ENCODE measurements at places on chromosomes 11 and 22.

- no peak for DNase-seq
These were observed 209.5 kb downstream of the AASDHPPT start for GRCh38 chr11:106286881-106287504.

DNA sequence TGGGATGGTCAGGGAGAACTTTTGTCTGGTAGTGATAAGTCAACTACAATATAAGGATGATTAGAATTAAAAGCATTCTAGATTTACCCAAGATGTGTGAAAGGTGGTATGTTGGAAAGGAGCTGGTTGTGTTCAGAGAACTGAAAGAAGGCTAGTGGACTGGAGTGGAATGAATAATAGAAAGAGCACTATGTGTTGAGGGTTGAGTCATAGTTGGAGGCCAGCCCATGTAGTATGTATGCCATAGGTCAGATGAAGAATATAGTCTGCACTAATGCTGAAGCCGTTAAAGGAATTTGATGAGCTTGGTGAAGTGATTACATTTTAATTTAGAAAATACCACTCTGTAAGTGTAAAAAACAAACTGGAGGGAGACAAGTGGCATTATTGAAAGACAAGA is 514.1 kb downstream of the CNTN5 start:
- DNase-seq = no peak

DNA sequence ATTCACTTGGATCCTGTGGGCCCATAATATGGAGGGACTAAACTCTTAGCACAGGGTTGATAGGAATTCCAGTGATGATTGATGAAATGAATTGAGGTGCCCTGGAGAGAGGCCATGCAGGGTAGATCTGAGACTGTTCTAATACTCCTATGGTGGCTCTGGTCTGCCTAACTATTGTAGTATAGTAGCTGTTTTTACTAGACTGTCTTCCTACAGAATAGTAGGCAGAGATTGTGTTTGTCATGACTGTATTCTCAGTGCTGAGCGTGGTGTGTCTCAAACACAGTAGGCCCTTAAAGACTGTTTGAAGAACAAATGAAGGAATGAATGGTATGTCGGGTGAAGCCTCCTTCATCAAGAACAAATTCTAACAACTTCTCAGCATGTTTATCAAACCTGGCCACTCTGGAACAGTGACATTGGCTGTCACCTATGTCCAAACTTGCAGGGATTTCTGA is 107.0 kb upstream of the SESN3 start:
- DNase-seq = no peak

DNA sequence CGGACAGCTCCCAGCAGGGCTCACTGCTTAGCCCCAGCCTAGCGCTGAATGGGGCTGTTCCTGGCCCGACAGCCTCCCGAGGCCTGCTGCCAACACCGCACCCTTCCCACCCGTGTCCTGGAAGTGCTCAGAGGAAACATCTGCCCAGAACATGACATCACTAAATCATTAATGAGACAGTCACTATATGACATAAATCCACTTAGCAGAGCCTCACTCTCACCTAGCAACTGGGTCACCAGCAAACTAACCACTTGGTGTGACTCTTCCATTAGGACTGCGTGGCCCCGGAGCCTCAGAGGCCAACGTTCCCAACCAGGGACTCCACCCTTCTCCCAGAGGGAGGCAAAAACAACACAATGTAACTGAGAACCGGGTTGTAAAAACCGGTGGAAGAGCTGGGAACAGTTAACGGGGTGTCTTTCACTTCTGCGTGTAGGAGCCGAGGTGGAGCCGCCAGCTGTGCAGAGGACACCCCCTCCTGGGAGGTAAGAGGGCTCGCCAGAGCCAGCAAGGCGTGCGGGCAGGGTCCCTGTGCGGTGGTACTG is 21.4 kb upstream of the PACSIN2 start:
- peak; percentile 82 for DNase-seq

DNA sequence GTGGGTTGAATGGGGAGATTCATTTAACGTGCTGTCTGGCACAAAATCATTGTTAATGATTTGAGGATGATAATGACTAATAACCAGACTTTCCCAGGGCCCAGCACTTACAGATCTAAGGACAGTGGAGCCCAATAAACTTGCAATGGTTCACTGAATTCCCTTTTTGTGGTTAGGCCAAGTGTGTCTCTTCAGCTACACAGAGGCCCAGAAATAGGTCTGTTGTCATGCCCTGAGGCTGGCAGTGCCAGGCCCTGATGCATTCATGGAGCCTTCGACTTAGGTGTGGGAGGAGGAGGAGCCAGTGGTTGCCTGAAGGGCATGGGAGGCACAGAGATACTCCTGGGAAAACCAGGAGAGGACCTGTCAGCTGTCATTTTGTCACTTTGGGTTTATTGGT is 56.1 kb downstream of the KIAA1671 start:
- no peak for DNase-seq

GRCh38 chr22:43142880-43143562 is at the start of gene MCAT:
Gene MCAT (minus strand): TSS chr22:43143398. CDS start chr22:43143348, 50 bp downstream.
- DNase-seq = peak; percentile 90

GRCh38 chr22:41245917-41246499 is 5.3 kb upstream of the CHADL start:
- DNase-seq = no peak

GRCh38 chr11:121886005-121886734 is 229.8 kb downstream of the BLID start:
- DNase-seq = peak; percentile 45

- no peak for DNase-seq
These were observed 46.3 kb upstream of the ALKBH3 start for GRCh38 chr11:43834286-43834685.

DNA sequence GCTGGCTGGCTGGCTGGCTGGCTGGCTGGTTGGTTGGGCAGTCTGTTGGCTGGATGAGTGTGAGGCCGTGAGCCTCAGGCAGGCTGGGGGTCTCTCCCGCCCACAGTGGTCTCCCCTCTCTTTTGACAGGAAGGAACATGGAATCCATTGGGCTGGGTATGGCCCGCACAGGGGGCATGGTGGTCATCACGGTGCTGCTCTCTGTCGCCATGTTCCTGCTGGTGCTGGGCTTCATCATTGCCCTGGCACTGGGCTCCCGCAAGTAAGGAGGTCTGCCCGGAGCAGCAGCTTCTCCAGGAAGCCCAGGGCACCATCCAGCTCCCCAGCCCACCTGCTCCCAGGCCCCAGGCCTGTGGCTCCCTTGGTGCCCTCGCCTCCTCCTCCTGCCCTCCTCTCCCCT is 1.9 kb downstream of the UPK2 start:
- no peak for DNase-seq

DNA sequence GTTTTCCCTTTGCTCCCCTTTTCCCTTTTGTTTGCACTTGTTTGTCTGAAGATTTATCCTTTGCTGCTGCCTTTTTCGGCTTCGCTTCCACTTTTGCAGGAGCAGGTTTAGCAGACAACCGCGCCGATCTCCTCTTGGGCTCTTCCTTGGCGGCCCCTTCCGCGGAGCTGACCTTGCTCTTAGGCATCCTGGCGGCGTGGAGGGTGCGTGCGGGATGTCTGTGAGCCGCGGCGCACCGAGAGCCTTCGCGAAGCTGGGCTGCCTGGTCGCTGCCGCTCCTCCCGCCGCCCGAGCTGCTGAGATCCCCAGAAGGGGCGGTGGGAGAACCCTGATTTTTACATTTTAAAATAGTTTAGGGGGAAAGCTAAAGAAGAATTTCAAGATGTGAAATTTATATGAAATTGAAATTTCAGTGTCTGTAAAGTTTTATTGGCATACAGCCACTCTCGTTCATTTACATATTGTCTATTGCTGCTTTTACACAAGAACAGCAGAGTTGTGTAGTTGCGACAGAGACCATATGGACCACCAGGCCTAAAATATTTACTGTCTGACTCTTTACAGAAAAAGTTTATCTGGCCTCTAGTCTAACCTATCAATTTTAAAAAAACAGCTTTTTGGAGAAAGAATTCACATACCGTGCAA is 105.2 kb upstream of the RRM1 start:
- no peak for DNase-seq

DNA sequence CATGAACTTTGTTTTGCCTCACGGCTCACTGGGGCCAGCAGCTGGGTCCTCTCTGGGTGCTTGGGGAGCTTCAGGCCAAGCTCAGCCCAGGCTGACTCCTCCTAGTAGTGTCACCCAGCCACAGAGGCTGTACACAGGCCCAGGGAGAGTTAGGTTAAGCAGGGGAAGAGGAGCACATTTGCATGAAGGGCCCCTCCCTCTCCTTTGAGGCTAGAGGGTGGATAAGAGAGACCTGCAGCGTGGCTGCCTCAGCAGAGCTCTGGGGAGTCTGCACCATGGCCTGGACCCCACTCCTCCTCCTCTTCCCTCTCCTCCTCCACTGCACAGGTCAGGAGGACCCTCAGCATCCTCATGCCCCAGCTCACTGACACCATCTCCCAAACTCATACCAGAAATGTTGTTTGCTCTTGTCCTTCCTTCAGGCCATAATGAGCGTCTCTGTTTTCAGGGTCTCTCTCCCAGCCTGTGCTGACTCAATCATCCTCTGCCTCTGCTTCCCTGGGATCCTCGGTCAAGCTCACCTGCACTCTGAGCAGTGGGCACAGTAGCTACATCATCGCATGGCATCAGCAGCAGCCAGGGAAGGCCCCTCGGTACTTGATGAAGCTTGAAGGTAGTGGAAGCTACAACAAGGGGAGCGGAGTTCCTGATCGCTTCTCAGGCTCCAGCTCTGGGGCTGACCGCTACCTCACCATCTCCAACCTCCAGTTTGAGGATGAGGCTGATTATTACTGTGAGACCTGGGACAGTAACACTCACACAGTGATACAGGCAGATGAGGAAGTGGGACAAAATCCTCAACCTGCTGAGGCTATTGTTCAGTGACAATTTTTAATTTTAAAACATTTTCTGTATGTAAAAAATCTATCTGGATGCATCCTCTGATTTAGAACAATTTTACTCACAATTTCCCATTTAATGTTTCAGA is 82.4 kb upstream of the VPREB1 start:
- no peak for DNase-seq

GRCh38 chr11:3015796-3016195 is 23.7 kb upstream of the NAP1L4 start:
- DNase-seq = no peak

GRCh38 chr22:23677701-23677995 is 13.2 kb upstream of the RGL4 start:
- DNase-seq = no peak

DNA sequence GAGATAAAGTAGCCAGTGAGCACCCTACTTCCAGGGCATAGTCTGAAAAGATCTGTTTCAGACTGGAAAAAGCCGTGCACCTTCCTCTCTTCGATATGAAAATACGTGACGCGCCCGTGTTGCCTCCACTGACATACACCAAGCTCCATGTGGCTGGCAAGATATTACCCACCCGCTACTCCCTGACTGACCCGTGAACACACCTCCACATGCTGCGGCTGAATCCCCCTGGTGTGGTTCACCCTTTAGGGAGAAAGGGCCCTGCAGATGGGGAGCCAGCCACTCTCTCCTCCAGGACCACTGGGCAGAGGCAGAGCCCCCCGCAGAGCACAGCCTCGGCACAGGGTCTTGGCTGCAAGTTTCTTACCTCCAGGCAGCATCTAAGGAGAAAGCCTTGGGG is 245.0 kb downstream of the BRD1 start:
- DNase-seq = no peak

DNA sequence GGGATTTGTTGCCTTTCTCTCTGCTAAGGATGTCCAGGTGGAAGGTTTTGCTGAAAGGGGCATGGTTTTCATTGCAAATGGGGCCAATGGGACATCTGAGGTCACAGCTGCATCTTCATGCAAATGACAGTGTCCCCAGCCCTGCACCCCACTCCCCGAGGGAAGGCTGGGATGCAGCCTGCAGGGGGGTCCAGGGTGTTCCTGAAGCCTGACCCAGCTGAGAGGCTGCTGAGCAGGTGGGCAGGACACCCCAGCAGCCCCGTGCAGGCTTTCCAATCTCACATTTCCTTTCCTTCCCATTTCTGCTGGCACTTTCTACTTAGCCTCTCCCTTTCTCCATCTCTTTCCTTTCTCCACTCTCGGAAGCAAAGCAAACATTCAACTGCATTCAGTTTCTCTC is 78.3 kb downstream of the SCN3B start:
- no peak for DNase-seq

GRCh38 chr11:8095806-8096522 is 15.0 kb downstream of the TUB start:
- DNase-seq = no peak

GRCh38 chr11:15227011-15227410 is 112.3 kb downstream of the INSC start:
- no peak for DNase-seq

Measured in heart left ventricle (tissue), 16 donors.